ENCODE measurements at places on chromosomes 16 and 17.

DNA sequence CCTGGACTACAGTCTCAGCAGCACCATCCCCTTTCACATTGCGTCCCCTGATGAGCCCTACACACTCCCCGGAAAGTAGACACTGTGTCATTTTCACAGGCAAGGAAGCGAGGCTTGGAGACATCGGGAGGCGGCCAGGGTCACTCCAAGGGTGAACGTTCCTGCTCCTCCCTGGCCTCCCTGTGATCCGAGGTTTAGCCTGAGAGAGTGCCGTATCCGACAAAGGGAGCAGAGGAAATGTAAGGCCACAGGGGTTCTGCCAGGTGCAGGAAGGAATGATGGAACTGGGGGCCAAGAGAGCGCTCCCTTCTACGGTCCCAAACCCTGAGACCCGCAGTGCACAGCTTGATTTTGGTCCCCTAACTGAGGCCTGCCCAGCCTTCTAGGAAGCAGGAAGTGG lies 8.0 kb upstream of the PIK3R6 start:
- DNase-seq = no peak

- no peak for DNase-seq
Observed at GRCh38 chr17:32658470-32659418, 172.0 kb downstream of the CDK5R1 start.

- DNase-seq = no peak
Observed at GRCh38 chr16:14011001-14011400, 60.1 kb upstream of the MRTFB start.

DNA sequence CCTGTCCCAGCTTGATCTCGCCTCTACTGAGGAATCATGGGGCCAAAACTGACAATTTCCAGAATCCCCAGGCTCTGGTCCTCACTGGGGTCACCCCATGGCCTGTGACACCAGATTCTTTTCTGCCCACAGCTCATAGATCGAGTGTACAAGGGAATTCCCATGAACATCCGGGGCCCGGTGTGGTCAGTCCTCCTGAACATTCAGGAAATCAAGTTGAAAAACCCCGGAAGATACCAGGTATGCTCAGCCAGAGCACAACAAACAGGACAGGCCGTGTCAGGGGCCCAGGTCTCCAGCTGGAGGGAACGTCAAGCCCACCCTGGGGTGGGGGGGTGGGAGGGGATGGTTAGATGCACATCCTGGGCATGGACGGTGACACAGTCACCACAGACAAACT lies 17.5 kb downstream of the USP6 start:
- no peak for DNase-seq

- peak; percentile 92 for DNase-seq
Observed at GRCh38 chr17:15999141-15999973, at the start of the genes TTC19 and ZSWIM7. Gene TTC19, plus strand, starts transcription at chr17:15999824. Its CDS starts 25 bp downstream, at chr17:15999849. Gene ZSWIM7, minus strand, starts transcription at chr17:15999704. Its CDS starts 110 bp downstream, at chr17:15999594.

DNA sequence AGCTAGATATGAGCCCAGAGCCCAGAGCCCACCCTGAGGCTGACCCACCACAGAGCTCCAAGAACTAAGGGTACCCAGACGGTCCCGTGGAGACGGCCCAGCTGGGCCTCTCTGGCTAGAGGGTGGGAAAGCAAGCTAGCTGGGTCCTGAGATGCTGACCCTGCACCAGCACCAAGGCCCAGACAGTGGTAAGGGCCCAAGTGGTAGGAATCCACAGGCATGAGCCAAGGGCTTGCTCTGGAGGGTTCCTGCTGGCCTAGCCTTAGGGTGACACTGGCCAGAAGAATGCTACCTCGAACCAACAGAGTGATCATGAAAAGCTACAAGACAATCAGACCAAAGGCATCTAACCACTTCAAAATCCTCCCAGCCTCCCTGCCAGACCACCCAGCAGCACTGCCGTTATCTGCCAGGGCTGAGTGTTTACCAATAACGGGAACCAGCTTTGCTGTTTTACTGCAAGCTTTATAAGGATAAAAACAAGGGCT lies 13.2 kb downstream of the HIC1 start:
- DNase-seq = no peak

- peak; percentile 97 for DNase-seq
Observed at GRCh38 chr17:82287868-82288801, 14.6 kb upstream of the CSNK1D start.

- peak; percentile 100 for DNase-seq
Observed at GRCh38 chr16:55622930-55623561, 32.7 kb upstream of the SLC6A2 start.

DNA sequence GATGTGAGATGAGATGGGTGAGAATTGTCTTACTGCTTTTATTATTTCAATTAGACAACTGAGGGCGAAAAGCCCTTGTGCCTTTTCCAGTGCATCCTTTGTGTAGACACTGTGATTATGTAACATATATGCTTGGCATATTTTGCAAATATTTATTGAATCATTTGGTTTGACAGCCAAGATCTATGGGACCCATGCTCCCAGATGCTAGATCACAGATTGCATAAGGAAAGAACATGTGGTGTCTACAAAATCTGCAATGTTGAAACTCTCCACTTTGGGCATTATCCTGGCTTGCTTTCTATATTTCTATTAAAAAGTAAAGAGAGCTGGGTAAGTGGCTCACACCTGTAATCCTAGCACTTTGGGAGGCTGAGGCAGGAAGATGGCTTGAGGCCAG lies 4.8 kb upstream of the COG1 start:
- no peak for DNase-seq

DNA sequence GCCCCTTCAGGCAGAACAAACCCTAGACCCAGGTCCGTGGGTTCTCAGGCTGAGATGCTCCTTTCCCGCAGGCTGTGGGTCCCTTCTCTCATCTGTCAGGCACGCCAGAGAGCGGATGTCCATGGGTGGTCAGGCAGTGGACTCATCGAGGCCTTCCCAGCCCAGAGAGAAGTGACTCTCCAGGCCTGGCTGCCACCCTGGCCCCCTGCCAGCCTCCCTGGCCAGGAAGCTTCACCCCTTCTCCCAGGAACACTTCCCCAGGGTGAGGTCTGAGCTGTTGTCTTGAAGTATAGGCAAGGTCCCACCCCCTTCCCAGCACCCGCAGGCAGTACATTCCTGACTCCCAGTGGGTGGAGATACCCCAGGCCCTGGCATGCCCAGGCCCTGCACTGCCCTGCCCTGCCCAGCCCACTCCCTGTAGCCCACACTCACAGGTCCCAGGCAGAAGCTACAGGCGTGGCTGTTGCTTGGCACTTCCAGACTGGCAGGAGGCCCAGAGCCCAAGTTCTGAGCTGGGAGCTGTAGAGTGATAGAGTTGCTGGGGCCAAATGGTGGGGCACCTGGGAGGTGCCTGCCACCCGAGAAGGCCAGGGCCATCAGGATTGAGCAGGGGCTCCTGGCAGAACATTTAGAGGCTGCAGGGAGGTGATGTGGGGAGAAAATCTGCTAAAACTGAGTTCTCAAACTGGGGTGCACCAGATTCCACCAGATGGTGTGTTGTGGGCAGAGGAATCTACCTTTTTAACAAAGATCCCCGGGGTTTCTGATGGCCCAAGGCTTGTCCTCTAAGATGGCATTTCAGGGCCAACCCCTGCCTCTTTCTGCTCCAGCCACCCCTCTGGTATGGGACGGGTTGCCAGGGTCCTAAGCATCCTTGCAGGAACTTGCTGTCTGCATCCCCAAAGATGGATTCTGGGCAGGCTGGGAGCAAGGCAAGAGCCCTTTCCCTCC lies 6.7 kb downstream of the ITGA3 start:
- DNase-seq = no peak

GRCh38 chr16:30907064-30907463 lies 10.7 kb downstream of the CTF1 start:
- DNase-seq = no peak

DNA sequence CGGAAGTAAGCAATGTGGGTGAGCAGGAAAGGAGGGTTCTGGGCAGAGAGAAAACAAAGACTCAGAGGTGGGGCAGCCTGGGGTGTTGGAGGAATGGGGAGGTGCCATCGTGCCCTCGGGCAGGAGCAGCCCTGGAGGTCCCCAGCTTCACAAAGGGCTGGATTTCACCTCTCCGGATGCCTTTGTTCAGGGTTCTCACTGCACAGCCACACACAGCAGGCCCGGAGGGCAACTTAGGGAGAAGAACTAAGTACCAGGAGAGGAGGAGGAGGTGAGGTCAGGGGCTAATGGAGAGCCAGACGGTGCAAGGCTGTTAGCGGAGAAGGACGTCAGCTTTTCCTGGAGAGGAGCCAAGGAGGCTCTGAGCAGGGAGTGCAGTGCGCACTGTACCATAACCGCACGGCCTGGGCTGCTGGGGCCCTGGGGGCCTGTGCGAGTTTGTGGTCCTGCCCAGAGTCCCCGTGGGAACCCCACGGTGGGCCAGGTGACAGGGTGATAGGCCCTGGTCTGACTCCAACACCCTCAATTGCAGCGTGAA lies 9.3 kb downstream of the ARRB2 start:
- no peak for DNase-seq

GRCh38 chr17:77783991-77784820 lies 174.3 kb upstream of the TNRC6C start:
- DNase-seq = no peak

GRCh38 chr16:27205423-27206065 lies 2.2 kb downstream of the KDM8 start:
- no peak for DNase-seq

- peak; percentile 86 for DNase-seq
Observed at GRCh38 chr17:76691379-76692191, 19.2 kb downstream of the MXRA7 start.

GRCh38 chr16:3865241-3865640 lies 15.3 kb downstream of the CREBBP start:
- DNase-seq = no peak

DNA sequence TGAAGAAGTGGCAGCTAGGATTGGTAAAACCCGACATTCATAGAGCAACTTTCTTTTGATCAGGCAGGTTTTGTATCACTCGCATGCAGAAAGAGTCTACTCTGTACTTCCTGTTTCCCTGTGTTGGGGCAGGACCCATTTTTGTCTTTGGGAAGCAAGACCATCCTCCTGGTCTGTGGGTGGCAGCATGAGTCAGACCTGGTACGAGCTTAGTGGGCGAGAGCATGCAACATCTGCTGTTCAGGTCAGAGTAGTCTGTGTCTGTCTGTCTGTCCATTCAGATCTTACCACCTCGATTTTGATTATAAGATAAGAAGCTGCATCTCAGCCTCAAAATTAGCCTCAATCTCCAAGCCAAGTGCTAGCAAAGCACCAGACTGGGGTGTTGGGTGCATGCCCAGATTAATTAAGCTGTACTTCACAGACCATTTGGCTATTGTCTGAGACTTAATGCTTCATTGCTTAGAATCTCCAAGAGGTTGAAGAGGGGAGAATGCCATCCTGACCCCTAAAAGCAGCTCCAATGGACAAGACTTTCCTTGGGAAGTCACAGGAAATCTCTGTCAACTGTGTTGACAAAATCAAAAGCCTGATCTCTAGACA lies 110.9 kb downstream of the XYLT1 start:
- DNase-seq = no peak

DNA sequence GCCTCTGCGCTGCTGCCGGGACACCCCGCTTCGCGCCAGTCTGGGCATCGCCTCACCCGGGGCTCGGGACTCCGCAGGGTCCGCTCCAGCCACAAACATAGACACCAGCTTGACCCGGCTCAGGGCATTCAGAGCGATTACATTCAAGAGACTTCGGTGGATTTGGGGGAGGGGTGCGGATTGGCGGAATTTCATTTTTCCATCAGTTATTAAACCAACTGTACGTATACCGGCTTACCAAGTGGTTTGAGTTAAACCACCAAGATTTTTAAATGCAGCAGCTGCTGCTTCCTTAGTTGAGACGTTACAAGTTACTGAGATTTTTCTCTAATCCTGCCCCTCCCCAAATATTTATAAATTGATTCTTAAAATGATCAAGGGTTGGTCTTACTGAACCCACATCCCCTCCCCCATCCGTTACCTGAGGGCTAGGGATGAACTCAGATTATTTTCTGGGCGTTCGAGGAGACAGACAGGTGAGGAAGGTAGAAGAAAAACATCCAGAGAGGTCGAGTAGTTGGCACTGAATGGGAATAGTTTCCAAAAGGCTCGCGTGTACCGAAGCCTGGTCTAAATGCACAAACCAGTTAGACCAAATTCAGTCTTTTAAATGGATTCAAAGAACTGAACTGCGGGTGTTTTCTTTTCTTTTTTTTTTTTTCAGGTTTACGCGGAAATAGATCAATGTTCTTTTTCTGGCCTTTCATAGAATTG lies 1.5 kb downstream of the CRHR1 start:
- no peak for DNase-seq

GRCh38 chr17:55649957-55650597 lies 72.6 kb downstream of the TMEM100 start:
- DNase-seq = no peak

- no peak for DNase-seq
Observed at GRCh38 chr17:32873114-32873513, 3.8 kb downstream of the MYO1D start.

GRCh38 chr16:65744401-65744800 lies 622.1 kb upstream of the CDH5 start:
- no peak for DNase-seq

DNA sequence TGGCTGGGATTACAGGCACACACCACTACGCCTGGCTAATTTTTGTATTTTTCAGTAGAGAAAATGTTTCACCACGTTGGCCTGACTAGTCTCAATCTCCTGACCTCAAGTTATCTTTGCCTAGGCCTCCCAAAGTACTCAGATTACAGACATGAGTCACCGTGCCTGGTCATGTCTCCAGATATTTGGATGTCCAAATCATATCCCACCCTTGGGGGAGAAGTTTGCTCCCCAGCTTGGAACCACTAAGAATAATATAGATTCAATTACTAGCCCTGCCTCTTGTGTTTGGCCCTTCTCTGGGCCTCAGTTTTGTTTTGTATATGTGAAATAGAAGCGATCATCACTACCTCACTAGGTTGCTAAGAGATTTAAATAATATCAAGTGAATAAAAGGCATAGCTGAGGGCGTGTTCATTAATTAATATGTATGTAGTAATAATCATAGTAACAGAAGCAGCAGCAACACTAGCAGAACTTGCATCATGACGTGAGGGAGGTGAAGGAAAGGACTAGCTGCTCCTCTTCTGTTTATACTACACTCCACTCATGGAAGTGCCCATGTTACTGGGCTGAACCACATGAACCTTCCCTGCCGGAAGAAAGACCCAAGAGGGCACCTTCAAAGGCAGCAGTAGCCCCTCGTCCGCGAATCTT lies 253.6 kb upstream of the XYLT1 start:
- no peak for DNase-seq

DNA sequence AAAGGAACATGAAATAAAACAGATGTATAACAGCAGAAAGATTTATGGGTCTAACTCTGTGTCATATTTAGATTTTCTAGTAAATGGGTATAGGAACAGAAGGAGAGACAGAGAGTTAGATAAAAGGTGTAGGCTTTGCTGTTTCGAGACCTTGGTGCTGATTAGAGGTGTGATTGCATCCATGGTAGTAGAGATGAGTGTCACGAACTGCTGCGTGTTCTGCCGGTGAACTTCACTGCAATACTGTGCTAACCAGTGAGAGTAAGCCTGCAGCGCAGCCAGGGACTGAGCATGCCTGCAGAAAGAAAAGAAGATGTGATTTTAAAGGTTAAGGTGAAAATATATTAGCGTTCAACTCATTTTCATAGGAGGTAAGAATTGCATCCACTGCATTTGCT lies 53.7 kb upstream of the GSG1L start:
- no peak for DNase-seq

DNA sequence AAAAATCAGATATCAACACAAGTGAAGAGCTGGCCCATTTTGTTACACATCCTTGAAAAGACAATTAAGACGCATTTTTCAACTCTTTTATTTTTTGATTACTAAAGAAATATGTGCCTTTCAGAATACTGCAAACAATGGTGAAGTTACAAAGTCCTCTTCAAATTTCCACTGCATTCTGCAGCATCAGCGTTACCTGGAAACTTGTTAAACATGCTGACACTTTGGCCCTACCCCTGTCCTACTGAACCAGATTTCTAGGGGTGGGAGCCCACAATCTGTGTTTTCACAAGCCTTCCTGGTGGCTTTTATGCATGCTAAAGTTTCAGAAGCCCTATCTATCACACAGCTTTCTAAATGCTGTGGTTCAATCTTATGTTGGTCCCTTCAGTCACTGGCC lies 4.5 kb upstream of the CCL14 start:
- peak; percentile 71 for DNase-seq
